ENCODE measurements at places on chromosomes 12 and 14. TPM values are rescaled to one million over a fixed set of nuclear protein-coding genes. Genes with fewer than 3 reads are reported as not detected.
A peak's percentile ranks its signal among the peaks of the same experiment; 100 is the strongest.

DNA sequence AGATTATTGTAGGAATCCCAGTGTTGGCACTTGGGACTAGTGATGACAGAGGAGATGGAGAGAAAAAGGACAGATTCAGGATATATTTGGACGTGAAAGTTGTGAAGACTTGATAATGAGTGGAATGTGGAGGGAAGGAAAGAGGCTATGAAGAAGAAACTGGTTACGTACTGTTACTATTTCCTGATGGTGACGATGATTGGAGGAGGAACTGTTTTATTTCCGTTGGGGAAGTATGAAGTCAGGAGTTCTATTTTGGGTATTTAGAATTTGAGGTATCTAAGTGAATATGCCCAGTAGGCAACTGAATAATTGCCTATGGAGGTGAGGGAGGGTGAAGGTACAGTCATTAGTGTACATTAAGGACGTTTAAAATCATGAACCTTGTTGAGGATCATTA, 207.2 kb downstream of the TMTC2 start:
- no peak overlapping the region for H3K4me3 ChIP-seq
- no peaks in the 10 kb centered on the region for H3K4me1 ChIP-seq
- DNase-seq: no peak

DNA sequence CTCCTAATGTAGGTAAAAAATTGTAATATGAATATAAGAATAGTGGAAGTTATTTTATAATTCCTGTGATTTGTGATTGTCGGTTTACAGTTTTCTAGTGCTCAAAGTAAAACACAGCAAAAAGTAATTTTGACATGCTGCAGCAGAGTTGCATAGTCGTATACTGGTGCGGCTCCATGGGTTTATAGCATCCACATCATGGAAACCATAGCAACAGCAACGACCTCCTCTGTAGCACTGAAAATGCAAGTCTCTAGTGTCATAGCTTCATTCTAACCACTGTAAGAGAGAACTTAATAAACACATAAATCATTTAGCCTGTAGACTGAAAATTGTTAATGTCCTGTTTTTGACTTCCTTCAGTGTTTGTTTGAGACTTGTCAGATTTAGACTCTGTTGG, 574.3 kb downstream of the KCNH5 start:
- no peak for DNase-seq
- H3K4me1 ChIP-seq: no peaks in the 10 kb centered on the region
- H3K4me3 ChIP-seq: no peak overlapping the region

DNA sequence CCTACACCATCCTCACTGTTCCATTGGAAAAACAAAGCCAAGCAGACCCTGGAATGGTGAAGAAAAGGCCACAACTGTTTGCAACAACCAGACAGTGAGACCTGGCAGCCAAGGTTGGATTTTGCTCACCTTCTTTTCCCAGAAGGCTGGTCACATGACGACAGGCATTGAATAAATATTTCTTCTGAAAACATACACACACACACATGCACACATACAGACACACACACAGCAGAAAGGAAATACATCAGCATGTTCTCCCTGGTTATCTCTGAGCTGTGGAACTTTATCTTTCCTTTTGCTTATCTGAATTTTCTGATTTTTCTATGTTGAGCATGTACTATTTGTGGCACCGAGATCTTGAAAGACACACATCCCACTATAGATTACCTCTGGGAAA, 38.0 kb upstream of the CCDC60 start:
- no peak overlapping the region for H3K4me3 ChIP-seq
- no peaks in the 10 kb centered on the region for H3K4me1 ChIP-seq
- H3K36me3 ChIP-seq: no peaks in the 10 kb centered on the region

DNA sequence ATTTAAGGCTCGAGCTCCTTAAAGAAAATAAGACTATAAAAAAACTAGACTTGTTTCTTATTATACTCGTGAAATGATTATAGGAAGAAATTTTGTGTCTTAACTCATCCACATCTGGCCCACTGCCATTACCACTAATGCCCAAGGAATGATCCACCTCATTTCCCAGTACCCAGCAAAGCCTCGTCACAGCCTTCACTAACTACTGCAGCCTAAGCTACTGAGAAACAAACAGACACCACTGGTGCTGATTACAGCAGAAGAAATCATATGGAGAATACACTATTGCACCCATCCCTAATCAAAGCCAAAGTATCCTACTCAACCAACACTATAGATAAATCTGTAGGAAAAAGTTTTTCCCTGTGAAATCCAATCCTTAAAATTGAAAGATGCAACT, 205.3 kb upstream of the NAV3 start:
- H3K4me3 ChIP-seq: no peak overlapping the region
- no peak for DNase-seq
- no peak overlapping the region for H3K27ac ChIP-seq
- H3K27me3 ChIP-seq: no peaks in the 10 kb centered on the region

GRCh38 chr12:118237908-118238307, 102.0 kb downstream of the PEBP1 start:
- no peak overlapping the region for H3K4me3 ChIP-seq
- H3K4me1 ChIP-seq: peaks cover 1% of the 10 kb centered on the region
- H3K36me3 ChIP-seq: peaks cover 24% of the 10 kb centered on the region
- DNase-seq: no peak
- H3K27ac ChIP-seq: peak overlapping the region; percentile 38
- H3K27me3 ChIP-seq: no peaks in the 10 kb centered on the region

DNA sequence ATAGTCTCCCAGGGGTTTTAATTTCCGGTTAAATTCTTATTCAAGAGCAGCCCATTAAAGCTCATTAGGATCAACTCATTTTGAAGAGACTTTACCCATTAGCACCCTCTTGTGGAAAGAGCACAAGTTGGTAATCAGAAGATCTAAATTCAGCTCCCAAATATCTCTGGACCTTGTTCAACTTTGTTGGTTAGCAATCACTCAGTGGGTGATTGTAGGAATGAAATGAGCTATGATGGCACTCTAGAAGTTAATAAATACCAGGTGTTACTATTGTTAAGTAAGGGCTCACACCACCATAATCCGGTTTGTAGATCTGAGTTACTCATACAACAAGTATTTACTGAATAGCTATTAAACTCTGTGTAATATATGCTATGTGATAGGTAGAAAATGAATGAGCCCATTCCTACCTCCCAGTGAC, 42.9 kb downstream of the TRIP11 start:
- H3K27ac ChIP-seq: no peak overlapping the region
- H3K27me3 ChIP-seq: no peaks in the 10 kb centered on the region
- H3K4me1 ChIP-seq: peaks cover 42% of the 10 kb centered on the region
- no peak for DNase-seq
- H3K4me3 ChIP-seq: no peak overlapping the region

DNA sequence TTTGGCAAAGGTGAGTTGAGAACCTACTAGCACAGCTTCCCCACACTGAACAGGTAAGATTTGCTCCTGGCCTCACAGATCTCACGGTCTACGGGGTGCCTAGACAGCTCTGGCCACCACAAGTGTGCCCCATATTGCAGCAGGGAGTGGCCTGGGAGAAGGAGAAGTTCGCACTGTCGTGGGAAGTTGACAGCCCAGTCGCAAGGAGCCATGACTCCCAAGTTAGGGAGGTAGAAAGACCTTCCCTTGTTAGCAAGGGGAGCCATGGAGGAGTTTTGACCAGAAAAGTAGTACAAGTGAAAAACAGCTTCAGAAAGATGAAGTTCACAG, 316.3 kb downstream of the BCL11B start:
- no peak overlapping the region for H3K4me3 ChIP-seq
- no peaks in the 10 kb centered on the region for H3K36me3 ChIP-seq
- no peak for DNase-seq
- peaks cover 8% of the 10 kb centered on the region for H3K4me1 ChIP-seq
- no peak overlapping the region for H3K27ac ChIP-seq
- H3K27me3 ChIP-seq: no peaks in the 10 kb centered on the region

DNA sequence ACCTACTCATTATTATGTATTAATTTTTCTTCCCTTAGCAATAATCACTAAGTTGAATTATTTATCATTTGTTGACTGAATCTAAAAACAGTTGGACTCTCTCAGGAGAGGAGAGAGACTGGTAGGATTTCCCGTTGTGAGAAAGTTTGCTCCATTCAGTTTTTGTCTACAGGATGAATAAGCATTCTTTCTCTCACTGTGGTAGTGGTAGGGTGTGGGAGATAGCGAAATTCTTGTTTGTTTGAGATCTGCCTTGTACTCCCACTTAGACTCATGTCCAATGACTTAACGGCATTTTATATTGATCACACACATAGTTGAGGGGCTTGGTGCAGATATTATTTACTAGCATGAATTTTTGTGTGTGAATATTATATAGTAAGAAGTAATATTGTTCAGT, 421.0 kb upstream of the PDE3A start:
- H3K4me3 ChIP-seq: no peak overlapping the region
- H3K27ac ChIP-seq: no peak overlapping the region
- H3K36me3 ChIP-seq: no peaks in the 10 kb centered on the region
- H3K27me3 ChIP-seq: no peaks in the 10 kb centered on the region

DNA sequence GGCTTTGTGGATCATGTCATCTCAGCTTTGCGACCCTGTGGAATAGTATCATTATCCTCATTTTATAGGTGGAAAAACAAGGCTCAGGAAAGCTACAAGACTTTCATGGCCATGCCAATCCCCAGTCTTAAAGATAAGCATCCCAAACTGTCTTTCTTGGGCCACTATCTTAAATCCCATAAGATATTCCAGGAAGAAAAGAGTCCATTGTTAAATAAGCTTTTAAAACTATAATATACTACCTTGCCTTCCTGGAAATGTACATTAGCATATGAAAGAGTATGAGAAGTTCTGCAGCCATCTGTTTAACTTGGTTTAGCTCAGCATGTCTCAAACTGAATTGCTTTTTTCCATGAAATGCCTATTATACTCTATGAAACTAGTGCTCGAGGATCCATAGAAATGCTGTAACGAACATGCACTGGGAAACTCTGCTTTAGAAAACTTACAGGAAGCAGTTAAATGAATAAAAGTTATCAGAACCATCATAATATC, 77.1 kb downstream of the B4GALNT3 start:
- H3K4me3 ChIP-seq: no peak overlapping the region
- no peak for DNase-seq
- peaks cover 20% of the 10 kb centered on the region for H3K4me1 ChIP-seq
- H3K27me3 ChIP-seq: no peaks in the 10 kb centered on the region
- peaks cover 5% of the 10 kb centered on the region for H3K36me3 ChIP-seq

- no peaks in the 10 kb centered on the region for H3K27me3 ChIP-seq
- no peaks in the 10 kb centered on the region for H3K36me3 ChIP-seq
- no peak for DNase-seq
- no peak overlapping the region for H3K27ac ChIP-seq
- H3K4me3 ChIP-seq: no peak overlapping the region
- peaks cover 7% of the 10 kb centered on the region for H3K4me1 ChIP-seq
These were observed 86.6 kb upstream of the TRAF3 start for GRCh38 chr14:102690509-102691286.

DNA sequence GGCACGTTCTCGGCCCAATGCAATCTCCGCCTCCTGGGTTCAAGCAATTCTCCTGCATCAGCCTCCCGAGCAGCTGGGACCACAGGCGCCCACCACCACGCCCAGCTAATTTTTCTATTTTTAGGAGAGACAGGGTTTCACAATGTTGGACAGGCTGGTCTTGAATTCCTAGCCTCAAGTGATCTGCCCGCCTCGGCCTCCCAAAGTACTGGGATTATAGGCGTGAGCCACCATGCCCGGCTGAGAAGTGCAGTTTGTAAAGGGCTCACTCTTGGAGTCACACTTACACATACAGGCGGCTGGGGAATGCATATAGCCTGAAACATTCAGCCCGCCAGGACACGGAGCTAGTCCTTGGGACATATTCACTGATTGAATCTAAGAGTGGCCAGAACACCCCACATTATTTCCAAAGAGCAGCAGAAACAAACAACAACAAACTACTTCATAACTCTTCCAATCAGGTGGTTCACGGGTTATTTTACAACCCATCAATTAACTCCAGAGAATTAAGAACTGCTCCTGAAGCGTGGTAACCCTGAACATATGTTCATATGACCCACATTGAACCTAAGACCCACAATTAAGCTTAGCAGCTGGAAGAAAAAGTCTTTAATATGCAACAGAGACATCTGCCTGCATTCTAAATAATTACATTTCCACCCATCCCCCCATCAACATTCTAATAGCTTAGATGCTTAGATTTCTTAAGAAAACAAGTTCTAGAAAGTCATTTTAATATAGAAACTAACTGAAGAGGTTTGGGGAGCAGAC, 49.2 kb downstream of the SSH1 start:
- peaks cover 25% of the 10 kb centered on the region for H3K36me3 ChIP-seq
- H3K4me3 ChIP-seq: no peak overlapping the region
- no peaks in the 10 kb centered on the region for H3K27me3 ChIP-seq
- peaks cover 3% of the 10 kb centered on the region for H3K4me1 ChIP-seq

GRCh38 chr12:92574051-92574783, 128.6 kb upstream of the PLEKHG7 start:
- H3K27ac ChIP-seq: no peak overlapping the region
- DNase-seq: no peak

GRCh38 chr12:108839018-108839889, 18.1 kb downstream of the SSH1 start:
- no peaks in the 10 kb centered on the region for H3K27me3 ChIP-seq
- peak overlapping the region; percentile 92 for H3K27ac ChIP-seq
- H3K4me3 ChIP-seq: peak overlapping the region; percentile 63
- H3K36me3 ChIP-seq: peaks cover 20% of the 10 kb centered on the region

DNA sequence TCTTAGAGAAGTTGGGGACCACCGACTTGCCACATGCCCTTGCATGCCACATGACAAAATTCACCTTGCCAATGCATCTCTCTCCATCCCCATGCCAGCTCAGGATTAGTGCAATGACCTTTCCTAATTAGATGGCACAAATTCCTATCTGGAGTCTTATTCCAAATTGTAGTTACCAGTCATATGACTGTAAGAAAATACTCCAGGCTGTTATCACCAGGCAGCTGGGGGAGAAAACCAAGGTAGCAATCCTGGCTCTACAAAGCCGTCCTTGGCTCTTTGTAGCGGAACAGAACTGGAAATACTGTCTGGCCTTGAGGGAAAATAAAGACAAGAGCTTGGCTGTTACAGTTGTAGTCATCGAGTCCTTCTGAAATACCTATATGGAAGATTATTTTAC, 208.5 kb upstream of the DIO2 start:
- no peak overlapping the region for H3K4me3 ChIP-seq
- no peaks in the 10 kb centered on the region for H3K36me3 ChIP-seq
- no peaks in the 10 kb centered on the region for H3K4me1 ChIP-seq

- no peak overlapping the region for H3K4me3 ChIP-seq
- no peaks in the 10 kb centered on the region for H3K27me3 ChIP-seq
- peaks cover 42% of the 10 kb centered on the region for H3K36me3 ChIP-seq
- no peak overlapping the region for H3K27ac ChIP-seq
- H3K4me1 ChIP-seq: peaks cover 6% of the 10 kb centered on the region
These were observed 23.7 kb downstream of the SETD1B start for GRCh38 chr12:121827351-121828099.

GRCh38 chr14:60087668-60088067, 4.1 kb upstream of the PCNX4 start:
- no peaks in the 10 kb centered on the region for H3K27me3 ChIP-seq
- peaks cover 6% of the 10 kb centered on the region for H3K36me3 ChIP-seq
- H3K4me1 ChIP-seq: peaks cover 4% of the 10 kb centered on the region
- no peak overlapping the region for H3K4me3 ChIP-seq

ERBB3 gene
- total RNA-seq: 0.86 TPM

OR4L1 gene
- not detected for total RNA-seq

LBHD2 gene
- not detected for total RNA-seq

WNT5B gene
- not detected for total RNA-seq

CLEC9A gene
- not detected for total RNA-seq

ALDH6A1 gene
- 25.0 TPM for total RNA-seq

HIGD1C gene
- not detected for total RNA-seq
